NCI-H1930 (cell line): ENCODE measurements at places on chromosomes 12 and 14.

DNA sequence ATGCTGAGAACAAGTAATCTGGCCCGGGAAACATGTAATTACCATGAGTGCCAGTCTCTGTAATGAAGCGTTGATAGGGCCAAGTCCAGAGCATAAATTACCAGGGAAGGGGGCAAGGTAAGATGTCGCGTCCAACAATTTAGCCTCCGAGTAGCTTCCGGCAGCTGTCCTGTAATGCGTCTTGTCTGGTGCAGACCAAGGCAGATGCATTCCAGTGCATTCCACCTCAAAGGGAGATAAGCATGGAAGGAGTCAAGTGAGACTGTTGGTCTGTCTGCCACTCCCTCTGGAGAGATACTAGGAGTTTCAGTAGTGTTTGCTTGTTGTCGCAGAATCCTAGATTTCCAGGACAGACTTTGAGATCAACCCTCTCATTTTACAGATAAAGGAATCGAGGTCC is 218.3 kb downstream of the AACS start:
- no peak for DNase-seq

- DNase-seq, result no peak
Measured at GRCh38 chr14:71301611-71302010, 394.4 kb downstream of the PCNX1 start.

DNA sequence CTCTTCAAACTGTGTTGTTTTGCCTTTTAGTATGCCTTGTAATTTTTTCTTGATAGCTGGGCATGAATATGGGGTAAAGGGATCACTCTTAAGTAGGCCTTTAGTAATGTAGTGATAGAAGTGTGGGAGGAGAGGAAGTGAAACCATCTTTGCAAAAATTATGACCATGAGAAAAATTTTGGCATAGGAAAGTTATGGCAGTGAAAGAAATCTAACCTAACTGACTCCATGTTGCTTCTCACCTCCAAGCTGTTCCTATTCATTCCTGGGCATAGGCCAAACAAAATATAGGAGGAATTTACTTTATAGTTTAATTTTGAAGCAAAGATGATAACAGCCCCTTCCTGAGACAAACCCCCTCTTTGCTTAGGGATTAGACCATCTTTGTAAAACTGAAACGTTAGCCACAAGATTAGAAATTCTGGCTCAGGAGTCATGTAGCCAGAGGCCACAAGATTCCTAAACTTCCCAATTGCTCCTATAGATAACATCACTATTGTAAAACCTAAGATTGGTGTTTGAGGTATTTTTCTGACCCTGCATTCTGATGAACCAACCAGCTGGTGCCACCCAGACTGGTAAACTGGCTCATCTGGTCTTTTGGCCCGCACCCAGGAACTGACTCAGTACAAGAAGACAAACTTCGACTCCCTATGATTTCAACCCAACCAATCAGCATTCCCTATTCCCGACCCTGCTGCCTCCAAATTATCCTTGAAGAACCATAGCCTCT is 45.8 kb downstream of the CRADD start:
- DNase-seq, result no peak

DNA sequence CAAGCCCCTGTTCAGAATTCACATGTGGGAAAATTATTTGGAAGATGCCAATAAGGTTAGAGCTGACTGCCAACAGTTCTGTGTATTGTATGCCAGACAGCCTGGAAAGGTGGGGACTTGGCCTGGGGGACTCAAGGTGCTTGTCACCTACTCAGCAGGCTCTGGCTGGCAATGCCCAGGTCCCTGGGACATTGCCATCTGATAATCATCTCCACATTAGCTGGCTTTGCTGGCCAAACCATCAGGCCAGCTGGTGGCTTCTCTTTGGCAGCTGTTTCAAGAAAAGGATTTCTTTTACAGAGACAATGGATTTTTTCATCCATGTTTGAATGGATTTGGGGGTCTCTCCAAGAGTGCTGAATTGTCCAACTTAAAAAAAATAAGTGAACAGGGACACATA is 165.2 kb downstream of the BRMS1L start:
- DNase-seq, result no peak

GRCh38 chr14:77599889-77600288 is 16.5 kb downstream of the SPTLC2 start:
- DNase-seq, result no peak

- no peak for DNase-seq
Measured at GRCh38 chr14:75428230-75429104, 645 bp downstream of the JDP2 start.

DNA sequence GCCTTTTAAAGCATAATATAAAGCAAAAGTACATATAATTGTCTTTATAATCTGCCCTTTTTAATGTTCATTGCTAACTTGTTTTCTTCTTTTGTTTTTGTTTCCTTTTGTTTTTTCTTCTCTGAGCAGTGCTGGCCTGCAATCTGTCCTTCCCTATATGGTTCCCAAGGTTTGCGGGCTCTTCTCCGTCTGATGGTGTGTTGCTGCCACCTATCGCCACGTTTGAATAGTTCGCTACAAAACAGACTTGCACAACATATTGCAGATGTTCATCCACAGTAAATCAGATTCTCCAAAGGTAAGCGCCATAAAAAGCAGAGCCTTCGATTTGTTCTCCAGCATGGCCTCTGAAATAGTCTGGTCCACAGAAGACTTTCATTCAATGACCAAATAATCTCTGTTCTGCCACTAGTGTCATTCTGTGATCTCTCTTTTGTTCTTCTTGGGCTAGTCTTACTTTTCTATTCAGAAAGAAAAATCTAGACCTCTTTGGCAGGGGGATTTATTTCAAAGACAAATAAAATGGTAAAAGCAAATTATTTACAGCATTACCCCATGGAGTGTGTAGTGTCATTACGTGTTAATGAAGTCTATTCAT is 33.5 kb downstream of the C12orf50 start:
- peak; percentile 33 for DNase-seq

- no peak for DNase-seq
Measured at GRCh38 chr12:7934091-7934888, 1.7 kb downstream of the SLC2A3 start.

GRCh38 chr12:3043406-3043805 is 33.8 kb upstream of the TSPAN9 start:
- DNase-seq, result no peak

DNA sequence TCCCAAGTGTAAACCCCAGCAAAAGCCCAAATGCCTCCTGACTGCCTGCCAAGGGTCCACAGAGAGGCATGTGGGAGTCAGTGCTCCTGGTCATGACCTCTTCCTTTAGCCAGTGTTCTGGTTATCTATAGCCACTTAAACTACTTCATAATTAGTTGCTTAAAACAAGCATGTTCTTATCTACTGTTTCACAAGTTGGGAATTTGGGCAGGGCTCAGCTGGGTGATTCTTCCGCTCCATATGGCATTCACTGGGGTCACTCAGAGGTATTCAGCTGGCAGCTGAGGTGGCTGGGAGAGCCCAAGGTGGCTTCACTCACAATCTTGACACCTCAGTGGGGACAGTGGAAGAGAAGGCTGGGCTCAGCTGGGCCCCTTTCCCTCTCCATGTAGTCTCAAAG is 184.0 kb upstream of the RGS6 start:
- DNase-seq, result no peak

DNA sequence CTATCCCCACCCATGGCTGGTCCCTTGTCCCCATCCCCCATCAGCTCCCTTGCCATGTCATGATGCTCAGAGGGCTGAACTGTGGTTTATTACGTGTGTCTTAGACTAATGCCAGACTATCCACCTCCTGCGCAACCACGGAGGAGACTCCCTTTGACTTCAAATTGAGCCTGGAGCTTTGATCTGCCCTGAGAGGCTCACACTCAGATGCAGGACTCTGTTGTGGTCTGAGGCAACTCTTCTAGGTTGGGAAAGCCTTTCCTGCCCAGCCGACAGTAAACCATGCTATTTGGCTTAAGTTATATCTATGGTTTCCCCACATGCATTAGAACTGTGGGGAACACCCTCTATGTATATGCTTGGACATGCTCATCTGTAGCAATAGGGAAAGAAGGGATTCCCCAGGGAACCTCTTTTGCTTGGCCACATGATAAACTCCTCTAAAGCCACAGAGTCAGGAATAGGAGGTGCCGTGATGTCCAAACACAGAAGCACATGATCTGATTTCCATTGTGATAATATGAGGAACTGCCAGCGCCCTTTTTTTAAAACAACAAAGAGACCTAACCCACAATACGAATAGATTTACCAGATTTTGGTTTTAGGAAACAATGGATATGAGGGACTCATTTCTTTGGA is 11.1 kb upstream of the LGALS3 start:
- DNase-seq, result no peak

- DNase-seq, result no peak
Measured at GRCh38 chr14:24851406-24851805, 198.5 kb downstream of the STXBP6 start.

GRCh38 chr14:100591453-100592371 is 4.5 kb upstream of the BEGAIN start:
- no peak for DNase-seq

DNA sequence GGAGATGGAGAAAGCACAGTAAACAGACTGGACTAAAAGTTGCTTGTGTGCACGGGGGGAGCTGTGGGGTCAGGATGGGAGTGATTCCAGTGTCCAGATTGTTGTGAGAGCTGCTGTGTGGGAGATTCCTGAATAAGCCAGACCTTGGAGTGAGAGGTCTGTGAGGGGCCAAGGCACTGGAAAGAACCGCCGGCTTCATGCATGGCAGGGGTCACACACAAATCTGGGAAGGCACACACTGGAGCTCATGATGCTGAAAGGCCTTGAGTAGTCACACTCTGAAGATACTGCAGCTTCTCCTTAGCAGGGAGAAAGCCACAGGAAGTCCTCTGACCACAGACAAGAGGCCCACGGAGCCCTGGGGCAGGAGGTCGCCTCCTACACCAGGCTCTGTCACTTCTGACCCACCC is 23.1 kb downstream of the ADCY6 start:
- no peak for DNase-seq

DNA sequence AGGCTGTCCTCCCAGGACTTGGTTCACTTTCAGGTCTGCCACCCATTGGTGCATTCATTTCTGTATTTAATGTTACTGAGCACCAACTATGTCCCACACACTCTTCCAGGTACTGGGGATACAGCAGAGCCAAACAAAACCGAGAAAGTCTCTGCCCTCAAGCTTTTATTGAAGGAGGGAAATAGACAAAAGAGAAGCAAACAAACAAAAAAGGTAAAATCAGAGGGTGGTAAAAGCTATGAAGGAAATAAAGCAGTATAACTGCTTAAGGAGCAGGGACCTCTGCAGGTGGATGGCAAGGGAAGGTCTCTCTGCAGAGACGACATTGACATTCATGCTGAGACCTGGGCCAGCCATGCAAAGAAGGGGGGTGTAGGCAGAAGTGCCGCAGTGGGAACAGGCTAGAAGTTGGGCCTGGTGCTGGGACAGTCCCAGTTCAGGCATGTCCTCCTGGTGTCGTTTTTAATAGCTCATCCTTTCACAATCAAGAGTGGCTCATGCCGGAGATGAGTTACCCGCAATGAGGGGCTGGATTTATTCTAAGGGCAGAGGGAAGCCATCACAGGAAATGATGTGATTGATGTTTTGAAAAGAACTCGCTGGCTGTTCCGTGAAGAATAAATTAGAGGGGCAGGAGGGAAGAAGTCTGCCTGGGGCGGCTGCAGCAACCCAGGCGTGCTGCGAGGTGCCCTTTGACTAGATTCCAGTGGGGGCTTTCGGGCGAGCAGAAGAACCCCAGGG is 72.8 kb downstream of the IRF2BPL start:
- no peak for DNase-seq

GRCh38 chr12:91603060-91603459 is 420.4 kb upstream of the DCN start:
- DNase-seq, result no peak

DNA sequence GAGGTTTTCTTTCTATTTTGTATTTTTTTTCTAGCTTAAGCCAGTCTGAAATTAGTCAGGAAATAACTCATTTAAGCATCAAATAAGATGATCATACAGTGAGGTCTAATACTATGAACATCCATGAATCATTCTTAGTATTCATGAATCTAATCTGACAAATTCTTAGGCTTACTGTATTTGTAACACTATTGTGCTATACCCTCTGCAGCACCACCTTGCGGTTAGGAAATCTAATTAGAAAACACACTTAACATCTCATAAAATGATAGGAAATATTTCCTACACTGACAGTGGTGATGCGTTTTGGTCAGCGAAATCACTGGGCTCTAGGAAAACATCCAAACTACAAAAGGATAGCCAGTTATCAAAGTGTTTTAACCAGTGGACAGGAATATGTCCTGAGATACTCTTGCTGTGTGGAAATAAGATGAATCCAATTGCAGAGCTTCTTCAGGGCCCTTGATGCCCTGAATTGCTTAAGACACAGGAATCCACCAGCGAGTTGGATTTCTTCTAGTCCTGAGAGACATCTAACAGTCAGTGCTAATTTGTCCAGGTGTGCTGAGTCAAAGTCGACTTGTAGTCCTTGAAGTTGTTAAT is 109.3 kb upstream of the MYF6 start:
- DNase-seq, result no peak

DNA sequence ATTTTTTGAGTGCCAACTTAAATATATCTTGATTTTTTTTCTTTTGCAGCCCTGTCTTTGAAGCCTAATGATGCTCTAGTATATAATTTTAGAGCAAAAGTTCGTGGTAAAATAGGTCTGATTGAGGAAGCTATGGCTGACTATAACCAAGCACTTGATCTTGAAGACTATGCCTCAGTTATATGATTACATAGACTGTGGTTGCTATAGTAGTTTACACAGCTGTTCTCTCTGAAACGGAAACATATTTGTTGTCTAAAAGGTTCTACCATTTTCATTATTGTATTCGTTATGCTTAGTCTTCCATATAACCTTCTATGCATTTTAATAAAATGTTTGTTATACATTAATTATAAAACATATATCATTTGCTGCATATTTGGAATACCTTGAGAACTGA is 246.7 kb downstream of the TTC6 start:
- DNase-seq, result no peak

GRCh38 chr14:101825797-101826196 is 64.3 kb downstream of the PPP2R5C start:
- no peak for DNase-seq

GRCh38 chr14:21043974-21044618 is 1.9 kb downstream of the RNASE7 start:
- no peak for DNase-seq

DNA sequence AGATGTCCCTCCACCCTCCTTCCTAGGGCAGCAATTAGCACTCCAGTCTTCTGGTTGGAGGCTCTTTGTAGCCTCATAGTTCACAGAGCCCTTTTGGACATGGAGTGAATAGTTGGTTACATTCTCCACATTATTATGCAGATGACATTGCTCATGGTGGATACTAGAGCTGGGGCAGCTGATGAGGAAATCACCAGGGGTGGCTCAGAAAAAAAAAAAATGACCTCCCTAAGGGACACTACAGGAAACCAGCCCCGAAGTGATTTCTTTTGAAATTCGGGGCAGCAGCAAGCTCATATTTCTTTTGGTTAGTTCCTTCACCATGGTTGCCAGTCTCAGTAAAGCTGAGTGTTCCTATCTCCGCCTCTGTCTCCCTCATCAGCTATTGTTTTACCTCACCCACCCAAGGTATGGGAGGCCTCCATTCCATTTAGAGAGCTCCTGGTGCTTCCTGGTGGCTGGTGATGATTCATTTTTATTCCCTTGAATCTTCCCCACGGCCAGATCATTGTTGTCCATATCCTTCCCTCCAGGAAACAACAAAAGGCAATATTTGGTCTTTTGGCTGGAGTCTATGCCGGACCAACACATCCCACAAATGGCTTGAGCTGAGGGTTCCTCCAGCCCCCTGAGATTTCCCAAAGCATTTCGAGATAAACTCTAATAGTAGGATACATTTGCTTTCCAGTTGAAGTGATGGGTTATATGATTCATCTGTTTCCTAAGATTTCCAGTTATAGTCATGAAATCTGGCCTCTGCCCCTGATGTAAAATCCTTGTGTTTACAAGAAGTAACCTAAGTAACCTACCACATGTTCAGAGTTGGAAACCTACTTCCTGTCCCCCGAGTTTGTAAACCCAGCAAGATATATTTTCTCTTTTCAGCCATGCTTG is 56.2 kb upstream of the NID2 start:
- no peak for DNase-seq
